ENCODE measurements at places on chromosomes 3 and 15. TPM values are rescaled to one million over a fixed set of nuclear protein-coding genes. Genes with fewer than 3 reads are reported as not detected.

DNA sequence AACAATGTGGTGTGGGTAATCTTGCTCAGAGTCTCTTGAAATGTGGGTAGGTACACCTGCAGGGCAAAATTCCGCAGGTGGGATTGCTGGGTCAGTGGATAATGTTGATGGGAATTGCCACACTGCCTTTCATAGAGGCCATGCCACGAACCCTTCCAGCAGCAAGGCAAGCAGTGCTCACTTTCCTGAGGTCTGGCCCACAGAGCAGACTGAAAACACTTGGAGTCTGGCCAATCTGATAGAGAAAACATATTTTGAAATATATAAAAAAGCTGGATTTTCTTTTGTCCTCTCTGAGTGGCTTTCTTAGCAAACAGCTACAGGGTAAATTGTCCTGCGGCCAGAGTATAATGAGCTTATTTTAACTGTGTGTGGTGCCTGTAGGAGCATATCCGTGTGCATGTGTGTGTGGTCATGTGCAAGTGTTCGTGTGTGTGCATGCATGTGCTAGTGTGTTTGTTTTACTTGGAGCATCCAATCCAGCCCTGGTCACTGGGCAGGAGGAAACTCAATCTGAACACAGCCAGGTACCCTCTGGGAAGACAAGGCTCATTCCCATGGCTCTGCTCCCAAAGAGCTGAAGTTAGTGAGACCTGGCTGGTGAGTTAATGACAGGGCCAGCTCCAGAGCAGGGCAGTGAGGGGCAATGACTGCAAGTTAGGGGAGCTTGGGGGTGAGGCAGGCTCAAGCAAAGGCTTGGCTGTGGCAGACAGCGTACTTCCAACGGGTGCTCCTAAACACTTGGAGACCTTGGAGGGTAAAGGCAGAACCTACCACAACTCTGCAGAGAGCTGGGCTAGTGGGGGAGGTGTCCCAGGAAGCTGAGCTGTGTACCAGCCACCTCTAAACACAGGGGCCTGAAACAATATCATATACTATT, 91.3 kb downstream of the PLXNA1 start:
- H3K27me3 ChIP-seq, result no peaks in the 10 kb centered on the region
- H3K4me3 ChIP-seq, result no peak overlapping the region
- no peaks in the 10 kb centered on the region for H3K36me3 ChIP-seq
- peak overlapping the region; percentile 25 for H3K27ac ChIP-seq
- DNase-seq, result no peak
- no peaks in the 10 kb centered on the region for H3K4me1 ChIP-seq

- no peak overlapping the region for H3K27ac ChIP-seq
- H3K4me3 ChIP-seq, result no peak overlapping the region
- H3K36me3 ChIP-seq, result no peaks in the 10 kb centered on the region
Measured at GRCh38 chr15:41990243-41990605, 17.9 kb upstream of the EHD4 start.

GRM2 gene
- 0.52 TPM for total RNA-seq

SLC9C1 gene
- total RNA-seq, result 0.29 TPM

All from aorta (tissue), 5 donors.